ENCODE measurements at places on chromosomes 11 and 22. TPM values are rescaled to one million over a fixed set of nuclear protein-coding genes. Genes with fewer than 3 reads are reported as not detected.

LRP5 gene
- total RNA-seq: 101 TPM

OR51B2 gene
- total RNA-seq: not detected

SMIM35 gene
- not detected for total RNA-seq

SNX19 gene
- 72.2 TPM for total RNA-seq

PGA5 gene
- not detected for total RNA-seq

MIOX gene
- not detected for total RNA-seq

SF3A1 gene
- 164 TPM for total RNA-seq

PGA3 gene
- total RNA-seq: not detected

SERPIND1 gene
- 0.58 TPM for total RNA-seq

LRRC56 gene
- 3.2 TPM for total RNA-seq

LDHAL6A gene
- not detected for total RNA-seq

SPDYC gene
- not detected for total RNA-seq

HIC2 gene
- total RNA-seq: 5.1 TPM

DNA sequence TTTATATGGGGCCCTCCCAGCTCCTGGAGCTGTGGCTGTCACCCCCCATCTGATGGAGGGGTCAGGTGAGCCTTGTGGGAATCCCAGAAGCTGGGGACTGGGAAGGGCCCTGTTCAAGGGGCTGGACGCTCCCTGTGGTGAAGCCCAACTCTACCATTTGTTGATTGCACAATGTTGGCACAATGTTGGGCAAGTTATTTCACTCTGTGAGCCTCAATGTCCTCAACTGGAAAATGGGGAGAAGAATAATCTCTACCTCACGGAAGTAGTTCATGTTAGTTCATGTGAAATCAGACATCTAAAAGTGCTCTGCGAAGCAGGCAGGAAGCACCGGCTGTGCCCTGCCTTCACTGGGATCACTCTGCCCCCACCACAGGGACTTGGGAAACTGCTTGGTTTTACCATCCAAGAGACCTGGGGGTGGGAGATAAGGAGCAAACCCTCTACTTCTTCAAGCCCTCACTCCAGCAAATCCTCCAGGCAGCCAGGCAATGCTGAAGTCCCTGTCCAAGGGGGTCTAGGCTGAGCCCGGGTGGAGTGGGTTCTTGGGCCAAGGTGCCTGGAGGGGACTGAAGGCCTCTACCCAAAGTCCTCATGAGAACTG is 715 bp upstream of the PRR5 start:
- H3K27ac ChIP-seq: peak overlapping the region; percentile 59
- H3K36me3 ChIP-seq: no peaks in the 10 kb centered on the region
- DNase-seq: no peak
- H3K4me3 ChIP-seq: no peak overlapping the region

DNA sequence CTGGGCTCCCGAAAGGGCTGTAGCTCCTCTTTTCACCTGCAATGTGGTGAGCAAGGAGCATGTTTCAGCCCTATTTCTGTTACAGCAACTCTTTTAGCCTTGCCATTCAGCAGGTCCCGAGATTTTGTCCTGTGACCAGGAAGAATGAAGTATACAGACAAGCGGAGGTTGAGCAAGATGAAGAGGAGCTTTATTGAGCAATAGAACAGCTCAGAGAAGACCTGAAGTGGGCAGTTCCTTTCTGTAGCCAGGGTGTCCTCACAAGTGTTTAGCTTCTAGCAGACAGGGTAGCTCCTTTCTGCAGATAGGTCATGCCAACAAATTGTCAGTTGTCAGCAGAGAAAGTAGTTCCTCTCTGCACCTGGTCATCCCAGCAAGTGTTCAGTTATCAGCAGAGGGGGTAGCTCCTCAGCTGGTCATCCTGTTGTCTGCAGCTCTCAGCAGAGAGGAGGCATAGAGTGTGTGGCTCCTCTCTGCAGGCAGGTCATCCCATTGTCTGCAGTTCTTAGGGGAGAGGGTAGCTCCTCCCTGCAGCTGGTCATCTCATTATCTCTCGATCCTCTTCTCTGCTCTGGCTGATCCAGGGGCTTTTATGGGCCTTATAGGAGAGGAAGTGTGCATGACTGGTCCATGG is 5.4 kb upstream of the OR56A4 start:
- H3K4me1 ChIP-seq: no peaks in the 10 kb centered on the region
- H3K4me3 ChIP-seq: no peak overlapping the region
- no peaks in the 10 kb centered on the region for H3K27me3 ChIP-seq

DNA sequence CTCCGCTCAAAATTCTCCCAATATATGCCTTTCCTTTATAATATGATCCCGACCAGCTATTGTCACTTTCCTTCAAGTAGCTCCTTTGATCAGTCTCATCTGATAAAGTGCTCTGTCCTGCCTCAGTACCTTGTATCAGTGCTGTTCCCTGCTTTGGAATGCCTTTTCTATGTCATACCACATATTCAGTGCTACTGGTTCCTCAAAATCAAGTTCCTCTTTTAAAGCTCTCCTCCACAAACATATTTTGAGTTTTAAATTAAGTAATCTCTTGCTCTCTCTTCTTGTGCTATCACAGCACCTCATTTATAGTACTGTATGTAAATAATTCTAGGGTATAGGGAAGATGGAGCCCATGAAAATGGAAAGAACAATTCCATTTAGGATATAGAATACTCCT is 137.1 kb upstream of the CTSC start:
- no peaks in the 10 kb centered on the region for H3K36me3 ChIP-seq
- no peak overlapping the region for H3K27ac ChIP-seq
- no peak overlapping the region for H3K4me3 ChIP-seq
- H3K27me3 ChIP-seq: no peaks in the 10 kb centered on the region

DNA sequence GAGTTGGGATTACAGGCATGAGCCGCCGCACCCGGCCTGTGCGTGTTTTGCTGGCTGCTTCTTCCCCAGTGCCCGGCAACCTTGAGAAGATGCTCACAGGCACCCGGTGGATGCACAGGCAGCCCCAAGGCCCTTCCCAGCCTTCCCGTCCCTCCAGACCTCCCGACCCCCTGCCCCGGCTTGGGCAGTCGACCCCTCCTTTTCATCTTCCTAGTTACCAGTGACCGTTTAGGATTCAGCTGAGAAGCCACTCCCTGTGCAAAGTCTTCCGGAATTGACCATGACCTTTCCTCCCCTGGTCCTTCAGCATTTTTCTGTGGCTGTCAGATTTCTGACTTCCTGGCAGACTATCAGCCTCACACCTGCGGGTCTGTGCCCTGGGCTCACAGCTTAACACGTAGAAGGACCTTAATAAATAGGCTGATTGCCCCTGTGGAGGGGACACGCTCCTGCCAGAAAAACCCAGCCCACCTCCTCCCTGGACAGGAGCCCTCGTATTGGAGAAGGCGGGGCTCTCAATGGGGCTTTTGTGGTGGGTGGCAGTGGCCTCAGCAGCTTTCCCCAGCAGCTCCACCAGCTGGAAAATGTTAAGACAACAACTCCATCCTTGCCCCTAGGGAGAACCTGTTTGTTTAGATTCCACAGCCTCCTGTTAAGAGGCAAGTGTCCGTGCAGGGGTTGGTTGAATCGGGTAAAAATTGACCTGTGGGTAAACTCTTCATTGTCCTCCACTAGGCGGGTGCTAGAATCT is 10.4 kb upstream of the ANO1 start:
- no peaks in the 10 kb centered on the region for H3K36me3 ChIP-seq
- DNase-seq: no peak

- no peaks in the 10 kb centered on the region for H3K36me3 ChIP-seq
- H3K27me3 ChIP-seq: no peaks in the 10 kb centered on the region
- H3K4me1 ChIP-seq: no peaks in the 10 kb centered on the region
These were observed 9.6 kb downstream of the BACE1-AS start for GRCh38 chr11:117300773-117301172.

- H3K27ac ChIP-seq: no peak overlapping the region
- H3K4me1 ChIP-seq: no peaks in the 10 kb centered on the region
- H3K36me3 ChIP-seq: no peaks in the 10 kb centered on the region
- H3K27me3 ChIP-seq: peaks cover 17% of the 10 kb centered on the region
These were observed 13.2 kb upstream of the PEX26 start for GRCh38 chr22:18064636-18065035.

- H3K4me1 ChIP-seq: no peaks in the 10 kb centered on the region
- H3K36me3 ChIP-seq: no peaks in the 10 kb centered on the region
- no peak overlapping the region for H3K4me3 ChIP-seq
These were observed 97.1 kb upstream of the ZC3H12C start for GRCh38 chr11:109996060-109996459.

- H3K27me3 ChIP-seq: peaks cover 42% of the 10 kb centered on the region
- DNase-seq: peak; percentile 60
- no peak overlapping the region for H3K4me3 ChIP-seq
- H3K36me3 ChIP-seq: no peaks in the 10 kb centered on the region
- H3K27ac ChIP-seq: no peak overlapping the region
These were observed 3.9 kb upstream of the MUC5B start for GRCh38 chr11:1218788-1219445.

- H3K4me1 ChIP-seq: peaks cover 6% of the 10 kb centered on the region
- peak overlapping the region; percentile 36 for H3K4me3 ChIP-seq
- no peaks in the 10 kb centered on the region for H3K36me3 ChIP-seq
- H3K27ac ChIP-seq: no peak overlapping the region
These were observed 2.2 kb downstream of the CD6 start for GRCh38 chr11:60973699-60974098.

GRCh38 chr11:110100476-110101240 is 7.5 kb downstream of the ZC3H12C start:
- H3K36me3 ChIP-seq: no peaks in the 10 kb centered on the region
- no peaks in the 10 kb centered on the region for H3K27me3 ChIP-seq
- no peaks in the 10 kb centered on the region for H3K4me1 ChIP-seq

GRCh38 chr11:69409812-69410645 is 71.4 kb upstream of the LINC01488 start:
- no peak overlapping the region for H3K27ac ChIP-seq
- no peak overlapping the region for H3K4me3 ChIP-seq
- H3K36me3 ChIP-seq: no peaks in the 10 kb centered on the region
- no peak for DNase-seq
- H3K27me3 ChIP-seq: no peaks in the 10 kb centered on the region

DNA sequence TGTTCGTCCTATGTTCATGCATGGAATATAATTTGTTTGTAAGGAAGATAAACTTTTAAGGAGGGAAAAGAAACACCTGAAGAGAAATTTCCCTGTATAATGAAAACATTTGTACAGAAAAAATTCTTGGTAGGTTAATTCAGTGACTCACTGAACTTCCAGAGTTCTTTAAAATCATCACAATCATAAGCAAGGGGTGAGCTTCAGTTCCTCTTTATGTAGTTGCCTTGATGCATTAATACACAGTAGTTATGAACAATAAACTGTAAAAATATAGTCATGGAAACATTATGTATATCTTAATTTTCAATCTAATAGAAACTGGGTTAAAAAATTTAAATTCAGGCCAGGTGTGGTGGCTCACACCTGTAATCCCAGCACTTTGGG is 1.1 kb upstream of the C11orf65 start:
- H3K4me1 ChIP-seq: peaks cover 6% of the 10 kb centered on the region
- no peak for DNase-seq
- H3K4me3 ChIP-seq: no peak overlapping the region
- H3K27me3 ChIP-seq: no peaks in the 10 kb centered on the region
- H3K36me3 ChIP-seq: peaks cover under 1% of the 10 kb centered on the region

DNA sequence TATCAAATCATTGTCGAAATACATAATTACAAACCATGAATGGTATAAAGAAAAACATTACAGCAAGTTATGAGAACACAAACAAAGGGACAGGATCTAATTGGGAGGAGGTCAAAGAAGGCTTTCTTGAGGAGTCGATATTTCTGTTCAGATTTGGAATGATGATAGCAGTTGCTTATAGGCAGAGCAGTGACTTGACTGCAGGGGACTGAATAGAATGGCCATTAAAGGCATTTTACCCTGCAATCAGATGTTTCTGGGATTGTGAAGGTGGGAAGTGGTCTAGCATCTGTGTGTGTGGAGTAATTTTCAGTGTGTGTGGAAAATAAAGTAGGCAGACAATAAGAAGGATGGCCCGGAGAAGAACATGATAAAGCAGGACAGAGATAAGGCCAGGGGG is 41.0 kb downstream of the BLID start:
- DNase-seq: no peak
- H3K27me3 ChIP-seq: no peaks in the 10 kb centered on the region
- no peaks in the 10 kb centered on the region for H3K4me1 ChIP-seq
- H3K27ac ChIP-seq: no peak overlapping the region
- H3K4me3 ChIP-seq: no peak overlapping the region

DNA sequence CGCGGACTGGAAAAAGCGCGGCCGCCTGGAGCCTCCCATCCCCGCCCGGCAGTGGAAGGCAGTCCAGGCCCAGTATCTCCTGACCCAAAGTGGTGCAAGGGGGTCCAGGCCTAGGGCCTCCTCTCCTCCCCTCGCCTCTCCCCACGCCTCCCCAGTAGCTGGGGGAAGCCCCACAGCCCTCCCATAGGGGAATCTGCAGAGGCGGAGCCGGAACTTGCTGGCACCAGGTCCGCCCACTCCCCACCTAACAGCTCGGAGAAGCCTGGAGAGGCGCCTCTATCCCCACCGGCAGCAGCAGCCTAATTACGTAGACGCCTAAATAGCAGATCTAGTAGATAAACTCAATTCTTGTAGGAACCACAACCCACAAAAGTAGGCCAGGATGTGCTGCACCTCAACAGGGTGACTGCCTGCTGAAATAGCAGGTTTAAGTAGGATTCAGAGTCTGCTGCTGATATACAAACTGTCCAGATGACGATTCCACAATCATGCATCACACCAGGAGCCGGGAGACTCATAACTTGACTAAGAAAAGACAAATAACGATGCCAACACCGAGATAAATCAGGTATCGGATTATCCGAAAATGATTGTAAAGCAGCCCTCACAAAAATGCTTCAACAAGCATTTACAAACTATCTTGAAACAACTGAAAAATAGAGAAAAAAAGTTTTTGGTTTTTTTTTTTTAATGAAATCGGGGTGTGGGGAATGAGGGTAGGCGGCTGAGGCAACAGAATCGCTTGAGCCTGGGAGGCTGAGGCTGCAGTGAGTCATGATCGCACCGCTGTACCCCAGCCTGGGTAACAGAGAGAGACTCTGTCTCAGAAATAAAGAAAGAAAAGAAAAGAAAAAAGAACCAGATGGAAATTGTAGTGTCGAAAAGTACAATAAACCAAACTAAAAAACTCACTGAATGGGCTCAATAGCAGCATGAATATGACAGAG is 11.4 kb upstream of the BRD1 start:
- H3K27ac ChIP-seq: peak overlapping the region; percentile 24
- H3K4me1 ChIP-seq: no peaks in the 10 kb centered on the region
- H3K36me3 ChIP-seq: no peaks in the 10 kb centered on the region
- H3K4me3 ChIP-seq: no peak overlapping the region

- no peak overlapping the region for H3K4me3 ChIP-seq
- no peak overlapping the region for H3K27ac ChIP-seq
- H3K27me3 ChIP-seq: no peaks in the 10 kb centered on the region
These were observed 25.4 kb downstream of the MS4A10 start for GRCh38 chr11:60810569-60810968.

- no peaks in the 10 kb centered on the region for H3K4me1 ChIP-seq
- no peak overlapping the region for H3K27ac ChIP-seq
- no peak for DNase-seq
- no peak overlapping the region for H3K4me3 ChIP-seq
- H3K36me3 ChIP-seq: no peaks in the 10 kb centered on the region
These were observed 125.2 kb upstream of the SPON1 start for GRCh38 chr11:13837286-13837685.

DNA sequence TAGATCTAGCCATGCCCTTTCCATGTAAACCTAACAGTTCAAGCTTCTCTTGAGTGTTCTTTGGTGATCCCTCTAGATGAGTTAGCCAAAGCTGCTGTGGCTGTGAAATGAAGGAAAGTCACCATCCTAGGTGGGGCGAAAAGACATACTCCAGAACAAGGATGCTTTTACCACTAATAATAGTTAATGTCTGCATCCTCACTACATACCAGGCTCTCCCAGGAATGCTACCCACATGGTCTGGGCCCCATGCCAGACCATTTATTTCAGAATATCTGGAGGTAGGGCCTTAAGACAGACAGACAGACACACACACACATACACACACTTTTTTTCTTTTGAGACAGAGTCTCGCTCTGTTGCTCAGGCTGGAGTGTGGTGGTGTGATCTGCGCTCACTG is 14.7 kb downstream of the ABTB2 start:
- no peak for DNase-seq
- no peak overlapping the region for H3K4me3 ChIP-seq
- H3K4me1 ChIP-seq: peaks cover 28% of the 10 kb centered on the region
- no peaks in the 10 kb centered on the region for H3K27me3 ChIP-seq
- H3K27ac ChIP-seq: no peak overlapping the region
- H3K36me3 ChIP-seq: no peaks in the 10 kb centered on the region
